ENCODE measurements at places on chromosomes 5 and 9.

DNA sequence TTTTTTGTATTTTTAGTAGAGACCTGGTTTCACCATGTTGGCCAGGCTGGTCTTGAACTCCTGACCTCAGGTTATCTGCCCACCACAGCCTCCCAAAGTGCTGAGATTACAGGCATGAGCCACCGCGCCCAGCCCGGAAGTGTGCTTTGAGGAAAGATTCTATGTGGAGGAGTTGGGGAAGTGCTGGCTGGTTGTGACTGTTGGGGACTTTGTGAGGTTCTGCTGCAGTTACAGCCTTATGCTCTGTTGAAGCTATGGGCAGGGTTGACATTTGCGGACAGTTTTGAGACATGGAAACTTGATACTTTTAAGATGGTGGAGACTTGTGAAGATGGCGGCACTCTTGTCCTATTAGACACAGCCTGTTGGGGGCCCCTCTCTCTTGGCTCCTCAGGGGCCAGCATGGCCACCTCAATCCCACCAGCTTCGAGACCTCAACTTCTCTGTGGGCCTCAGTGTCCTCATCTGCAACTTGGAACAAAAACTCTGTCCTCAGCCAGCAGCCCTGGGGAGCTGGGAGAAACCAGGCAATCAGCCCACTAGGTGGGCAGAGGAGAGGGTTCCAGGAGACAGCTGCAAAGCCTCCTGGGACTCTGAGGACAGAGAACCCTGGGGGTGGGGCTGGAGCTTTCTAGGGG, 24.9 kb downstream of the C9orf50 start:
- no peak for DNase-seq

DNA sequence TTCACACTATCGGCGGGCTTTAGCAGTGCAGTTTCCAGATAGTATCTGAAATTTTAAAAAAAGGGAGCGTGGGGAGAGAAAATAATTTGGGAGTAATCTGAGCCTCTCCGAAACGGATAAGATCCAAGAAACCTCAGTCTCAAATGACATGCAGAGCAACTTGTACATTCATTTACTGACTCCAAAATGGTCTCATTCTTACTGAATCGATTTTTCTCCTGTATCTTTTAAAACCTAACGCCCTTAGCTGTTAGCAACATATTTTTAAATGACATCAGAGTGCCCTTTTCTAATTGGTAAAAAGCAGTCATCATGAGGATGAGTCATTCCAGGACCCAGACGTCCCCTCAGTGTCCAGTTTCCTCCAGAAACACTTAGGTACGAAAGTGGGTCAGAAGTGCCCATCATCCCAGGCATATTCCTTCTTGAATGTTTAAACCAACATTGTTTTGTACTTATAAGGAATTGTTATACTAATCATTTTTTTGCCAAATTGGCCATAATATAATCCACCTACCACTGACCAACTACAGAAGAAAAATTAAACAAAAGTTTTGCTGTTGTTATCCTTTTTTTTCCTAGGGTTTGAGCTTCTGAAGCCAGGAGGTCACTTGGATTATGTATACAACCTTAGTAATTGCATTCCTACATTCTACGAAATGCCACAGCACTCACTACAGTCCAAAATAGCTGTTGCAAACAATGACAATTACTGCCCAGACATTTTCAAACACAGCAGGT, 354.4 kb downstream of the ADAMTS6 start:
- DNase-seq: peak; percentile 59

DNA sequence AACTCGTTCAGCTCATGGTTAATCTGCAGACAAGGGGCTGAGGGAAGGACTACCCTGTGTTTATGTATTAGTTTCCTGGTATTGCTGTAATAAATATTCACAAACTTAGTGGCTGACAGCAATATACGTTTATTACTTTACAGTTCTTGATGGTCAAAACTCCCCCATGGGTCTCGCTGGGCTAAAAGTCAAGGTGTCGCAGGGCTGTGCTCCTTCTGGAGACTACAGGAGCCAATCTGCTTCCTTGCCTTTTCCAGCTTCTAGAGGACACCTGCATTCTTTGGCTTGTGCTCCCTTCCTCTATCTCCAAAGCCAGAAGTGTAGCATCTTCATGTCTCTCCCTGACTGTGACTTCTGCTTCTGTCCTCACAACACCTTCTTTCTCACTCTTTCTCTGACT, 653.8 kb upstream of the RIOK2 start:
- DNase-seq: no peak

DNA sequence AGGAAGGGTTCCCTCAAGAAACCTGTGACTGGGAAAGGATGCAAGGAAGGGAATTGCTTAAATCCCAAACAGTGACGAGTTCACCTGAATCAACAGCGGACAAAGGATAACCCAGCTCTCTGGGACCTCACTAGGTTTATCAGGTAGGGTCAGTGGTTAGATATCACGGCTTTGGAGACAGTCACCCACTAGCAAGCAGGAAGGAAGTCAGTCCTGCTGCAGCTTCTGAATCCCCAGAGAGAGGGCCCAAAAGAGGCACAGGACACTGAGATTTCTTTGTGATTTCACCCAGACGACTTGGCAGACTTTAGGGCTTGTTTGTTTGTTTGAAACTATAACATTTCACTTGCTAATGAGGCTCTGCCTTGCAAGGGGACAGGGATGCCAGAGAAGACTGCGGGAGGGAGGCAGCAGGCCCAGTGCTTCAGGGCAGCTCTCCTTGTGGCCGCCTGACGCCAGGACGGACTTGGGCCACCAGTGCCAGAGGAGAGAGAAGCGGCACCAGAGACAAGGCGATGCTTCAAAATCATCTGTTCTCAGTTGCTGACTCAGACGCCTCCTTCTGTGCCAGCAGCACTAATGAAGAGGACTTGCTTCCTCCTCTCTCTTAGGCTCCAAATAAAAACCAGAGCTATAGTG, 275.6 kb upstream of the SLC30A5 start:
- DNase-seq: no peak

DNA sequence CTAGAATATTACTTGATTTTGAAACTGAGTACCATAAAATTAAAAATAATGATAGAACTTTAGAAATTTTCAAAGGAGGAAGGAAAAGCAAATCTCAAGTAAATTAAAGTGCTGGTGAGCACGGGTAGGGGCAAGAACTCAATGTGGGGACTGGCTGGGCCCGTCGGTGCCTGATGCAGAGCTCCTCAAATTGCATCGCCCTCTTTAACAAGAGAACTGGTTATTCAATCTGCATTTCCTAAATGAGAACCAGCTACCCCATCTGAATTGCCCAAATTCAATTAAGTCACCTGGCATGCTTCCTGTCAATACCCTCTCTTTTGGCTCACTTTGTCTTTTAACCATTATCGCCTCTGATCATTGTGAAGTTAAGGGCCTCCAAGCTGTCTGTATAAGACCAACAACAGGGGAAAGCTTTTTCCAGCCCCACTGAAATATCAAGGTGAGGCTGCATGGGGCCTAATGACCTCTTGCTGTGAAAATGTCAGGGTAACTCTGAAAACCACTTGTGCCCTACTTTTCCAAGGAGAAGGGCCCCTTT, 316.7 kb downstream of the SLIT3 start:
- no peak for DNase-seq

DNA sequence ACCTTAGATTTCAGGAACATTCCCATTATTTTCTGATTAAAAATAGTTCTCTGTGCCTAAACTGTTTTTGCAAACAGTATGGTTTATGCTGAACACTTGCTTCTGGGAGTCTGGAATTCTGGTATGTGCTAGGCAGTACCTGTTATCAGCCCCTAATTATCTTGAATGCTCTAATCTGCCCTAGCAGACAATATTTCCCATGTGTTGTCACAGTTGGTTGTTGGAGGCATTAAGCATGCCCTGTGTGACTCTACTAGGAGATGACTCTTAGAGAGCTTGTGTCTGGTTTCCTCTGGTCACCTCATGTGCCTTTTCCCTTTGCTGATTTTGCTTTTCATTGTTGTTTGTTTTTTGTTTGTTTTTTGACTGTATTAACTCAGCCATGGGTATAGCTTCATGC, 36.6 kb downstream of the UHRF2 start:
- DNase-seq: no peak

DNA sequence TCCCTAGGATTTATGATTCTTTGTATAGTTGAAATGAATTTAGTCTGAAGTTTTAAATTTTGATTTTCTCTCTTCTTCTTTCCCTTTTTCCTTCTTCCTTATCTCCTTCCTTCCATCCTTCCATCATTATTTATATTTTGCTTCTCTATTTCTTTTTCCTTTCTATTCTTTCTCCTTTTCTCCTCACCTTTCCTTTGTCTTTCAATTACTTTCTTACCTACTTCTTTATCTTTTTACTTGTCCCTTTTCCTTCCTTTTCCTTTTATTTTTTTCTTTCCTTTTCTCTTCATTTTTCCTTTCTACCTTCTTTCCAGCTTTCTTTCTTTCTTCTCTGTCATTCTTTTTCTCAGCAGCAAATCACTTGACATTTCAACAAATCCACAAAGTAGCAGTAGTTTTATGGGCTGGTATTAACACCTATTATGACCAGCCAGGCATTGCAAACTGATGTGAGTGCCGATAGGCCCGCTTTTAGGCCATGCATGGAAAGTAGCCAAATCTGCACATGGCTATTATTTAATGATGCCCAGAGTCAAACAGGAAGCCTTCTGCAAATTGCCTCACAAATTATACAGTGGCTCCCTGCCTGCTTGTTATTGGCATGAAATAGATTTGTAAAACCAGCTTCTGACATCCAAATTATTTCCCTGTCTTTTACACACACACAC, 37.1 kb upstream of the NR3C1 start:
- DNase-seq: no peak

- no peak for DNase-seq
These were observed 17.5 kb upstream of the ROPN1L start for GRCh38 chr5:10424124-10424731.

DNA sequence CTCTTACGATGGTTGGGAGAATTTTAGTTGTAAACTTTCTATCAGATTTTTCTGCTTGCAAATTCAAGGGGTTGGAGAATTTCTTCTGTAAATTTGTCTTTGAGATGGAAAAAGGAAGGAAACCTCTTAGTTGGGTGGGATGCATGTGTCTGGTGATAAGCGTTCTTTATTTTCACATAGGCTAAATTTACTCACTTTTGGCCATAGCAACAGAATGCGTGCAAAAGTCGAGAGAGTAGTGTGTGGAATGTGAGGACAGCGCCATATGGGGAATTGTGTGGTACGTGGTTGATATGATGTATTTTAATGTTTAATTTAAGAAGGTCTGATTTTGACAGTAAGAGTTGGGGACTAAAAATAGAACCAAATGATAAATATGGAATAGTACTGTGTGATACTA, 282.2 kb downstream of the TAF11L14 start:
- no peak for DNase-seq

All from AG09319 (cell line).